ENCODE measurements at places on chromosomes 13 and 19.

DNA sequence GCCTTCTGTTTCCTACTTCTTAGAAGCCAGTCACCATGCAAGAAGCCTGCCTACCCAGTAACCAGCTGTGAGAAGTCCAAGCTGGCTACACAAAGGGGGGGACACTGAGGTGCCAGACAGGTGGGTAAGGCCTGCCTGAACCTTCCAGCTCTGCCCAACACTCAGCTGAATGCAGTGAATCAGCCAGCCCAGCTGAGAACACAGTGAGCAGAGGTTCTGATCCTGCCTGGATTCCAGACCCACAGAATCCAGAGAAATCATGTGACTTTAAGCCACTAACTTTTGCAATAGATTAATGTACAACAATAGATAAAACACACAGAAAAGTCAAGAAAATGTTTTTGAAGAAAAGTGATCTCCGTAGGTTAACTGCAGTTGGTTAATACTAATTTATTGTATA lies 151.7 kb downstream of the EFNB2 start:
- DNase-seq, result peak; percentile 14

GRCh38 chr13:21538753-21539152 lies 65.2 kb downstream of the MICU2 start:
- DNase-seq, result no peak

DNA sequence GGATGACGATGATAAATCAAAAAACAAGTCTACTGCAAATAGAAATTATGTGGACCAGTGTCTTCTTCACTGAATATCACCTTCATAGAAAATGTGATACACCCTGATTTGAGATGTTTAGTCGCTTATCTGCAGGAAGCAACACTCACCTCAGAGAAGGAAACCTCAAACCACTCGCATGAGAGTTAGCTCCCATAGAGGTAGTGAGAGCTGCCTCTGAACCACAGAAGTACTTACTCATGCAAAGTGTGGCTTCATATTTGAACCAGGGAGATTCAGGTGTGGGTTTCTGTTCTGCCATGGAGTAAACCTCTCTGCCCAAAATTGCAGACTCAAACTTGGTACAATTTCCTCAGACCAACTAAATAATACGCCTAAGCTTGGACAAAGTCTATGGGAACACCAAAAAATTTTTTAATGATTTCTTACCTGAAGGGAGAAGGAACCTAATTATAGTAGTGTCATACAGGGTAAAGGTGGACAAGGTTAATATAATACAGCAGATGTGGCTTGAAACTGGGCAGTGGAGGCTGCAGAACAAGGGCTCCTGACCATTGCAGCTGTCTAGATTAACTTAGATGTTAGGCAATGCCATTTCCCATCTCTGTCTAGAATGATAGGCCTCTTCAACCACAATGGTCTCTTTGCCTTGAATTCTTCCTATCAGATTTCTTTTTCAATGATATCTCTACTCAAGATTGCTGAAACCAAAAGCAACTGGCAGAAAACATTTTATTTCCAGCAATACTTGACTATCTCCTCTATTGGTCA lies 29.6 kb upstream of the RCBTB2 start:
- DNase-seq, result no peak

DNA sequence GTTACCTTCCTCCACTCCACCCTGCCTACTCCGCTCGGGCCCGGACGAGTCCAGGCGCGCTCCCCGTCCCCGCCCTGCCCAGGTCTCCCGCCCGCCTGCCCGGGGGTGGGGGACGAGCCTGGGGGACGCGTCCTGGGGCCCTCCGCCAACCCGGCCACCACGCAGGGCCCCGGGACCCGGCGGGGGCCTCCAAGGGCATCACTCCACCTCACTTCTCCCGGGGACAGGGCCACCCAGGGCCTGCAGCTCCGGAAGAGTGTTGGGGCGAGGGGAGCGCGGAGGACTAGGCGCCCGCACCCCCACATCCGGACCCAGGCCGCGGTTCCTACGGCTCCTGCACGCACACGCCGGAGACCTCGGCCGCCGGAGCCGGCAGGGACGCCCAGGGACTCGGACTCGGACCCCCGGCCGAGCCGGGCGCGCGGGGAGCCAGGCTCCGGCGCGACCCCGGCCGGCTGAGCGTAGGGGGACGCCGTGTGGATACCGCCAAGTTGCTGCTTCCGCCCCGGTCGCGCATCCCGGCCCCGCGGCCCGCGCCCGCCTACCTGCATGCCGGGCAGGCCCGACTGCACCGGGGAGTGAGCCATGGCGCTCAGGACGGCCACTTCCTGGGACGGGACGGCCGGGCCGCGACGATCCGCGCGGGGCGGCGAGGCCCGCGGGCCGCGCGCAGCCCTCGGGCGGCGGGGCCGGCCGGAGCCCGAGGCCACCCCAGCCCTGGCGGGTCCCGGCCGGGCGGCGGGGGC lies 534 bp downstream of the STK24 start:
- peak; percentile 34 for DNase-seq

DNA sequence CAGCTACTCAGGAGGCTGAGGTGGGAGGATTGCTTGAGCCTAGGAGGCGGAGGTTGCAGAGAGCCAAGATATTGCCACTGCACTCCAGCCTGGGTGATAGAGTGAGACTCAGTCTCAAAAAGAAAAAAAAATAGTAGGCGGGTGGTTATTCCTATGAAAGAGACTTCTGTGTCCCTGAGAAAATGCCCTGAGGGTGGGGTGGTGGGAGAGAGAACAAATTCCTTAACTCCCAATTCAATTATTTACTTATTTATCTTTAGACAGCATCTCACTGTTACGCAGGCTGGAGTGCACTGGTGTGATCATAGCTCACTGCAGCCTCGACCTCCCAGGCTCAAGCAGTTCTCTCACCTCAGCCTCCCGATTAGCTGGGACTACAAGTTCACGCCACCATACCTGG lies 10.3 kb upstream of the EEF2 start:
- DNase-seq, result no peak

DNA sequence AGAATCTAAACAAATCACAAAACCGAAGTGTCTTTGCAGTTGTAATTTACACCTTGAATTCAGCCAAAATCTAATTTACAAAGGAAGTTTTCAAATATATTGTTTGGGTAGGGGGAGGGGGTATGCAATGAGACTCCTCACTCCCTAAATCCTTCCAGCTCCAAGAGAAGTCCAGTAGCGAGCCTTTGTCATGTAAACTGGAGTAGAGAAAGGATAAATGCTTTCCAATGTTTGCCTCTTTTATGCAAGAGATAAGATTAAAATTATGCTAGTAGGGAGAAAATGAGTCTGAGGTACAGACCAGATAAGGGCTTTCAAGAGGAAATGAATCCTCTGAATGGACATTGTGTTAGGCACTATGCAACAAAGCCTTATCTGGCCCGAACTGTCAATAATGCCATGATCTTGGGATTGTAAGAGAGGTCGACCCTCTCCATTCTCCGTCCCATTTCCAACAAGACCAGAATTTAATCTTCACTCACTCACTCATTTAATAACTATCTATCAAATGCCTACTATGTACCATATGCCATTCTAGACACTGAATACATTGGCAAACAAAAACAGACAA lies 199.2 kb downstream of the LACC1 start:
- no peak for DNase-seq

DNA sequence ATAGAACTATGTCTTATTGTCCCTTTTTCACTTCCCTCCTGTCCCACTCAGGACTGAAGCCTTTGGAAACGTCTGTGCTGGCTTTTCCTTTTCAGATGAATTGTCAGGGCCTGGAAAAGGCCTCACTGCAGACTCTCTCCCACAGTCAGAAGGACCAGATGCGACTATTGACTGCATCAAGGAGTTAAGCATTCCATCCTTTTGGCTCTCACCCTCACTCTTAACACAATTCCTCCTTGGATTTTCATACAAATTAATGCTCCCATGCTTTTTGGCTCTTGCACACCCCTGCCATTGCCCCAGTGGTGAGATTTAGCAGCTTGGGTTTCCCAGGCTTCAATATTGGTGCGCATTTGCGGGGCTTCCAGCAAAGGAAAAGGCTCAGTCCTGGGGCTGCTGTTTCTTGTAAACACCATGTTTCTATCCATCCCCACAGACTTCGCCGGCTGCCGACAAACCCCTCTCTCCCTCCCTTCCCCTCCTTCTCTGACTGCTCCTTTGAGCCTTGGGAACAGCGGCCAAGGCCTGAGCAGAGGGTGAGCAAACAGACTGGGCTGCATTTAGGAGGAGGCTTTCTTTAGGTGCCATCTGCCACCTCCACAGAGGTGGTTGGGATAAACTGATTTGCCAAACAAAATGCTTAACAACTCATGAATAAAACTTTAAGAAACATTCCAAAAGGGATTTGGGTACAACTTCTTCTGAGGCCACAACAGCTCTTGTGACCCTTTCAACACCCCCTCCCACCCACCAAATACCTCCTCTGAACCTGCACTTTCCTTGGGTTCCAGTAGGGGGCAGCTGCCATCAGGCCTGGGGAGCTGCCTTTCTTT lies 48.6 kb upstream of the PCDH8 start:
- peak; percentile 56 for DNase-seq

DNA sequence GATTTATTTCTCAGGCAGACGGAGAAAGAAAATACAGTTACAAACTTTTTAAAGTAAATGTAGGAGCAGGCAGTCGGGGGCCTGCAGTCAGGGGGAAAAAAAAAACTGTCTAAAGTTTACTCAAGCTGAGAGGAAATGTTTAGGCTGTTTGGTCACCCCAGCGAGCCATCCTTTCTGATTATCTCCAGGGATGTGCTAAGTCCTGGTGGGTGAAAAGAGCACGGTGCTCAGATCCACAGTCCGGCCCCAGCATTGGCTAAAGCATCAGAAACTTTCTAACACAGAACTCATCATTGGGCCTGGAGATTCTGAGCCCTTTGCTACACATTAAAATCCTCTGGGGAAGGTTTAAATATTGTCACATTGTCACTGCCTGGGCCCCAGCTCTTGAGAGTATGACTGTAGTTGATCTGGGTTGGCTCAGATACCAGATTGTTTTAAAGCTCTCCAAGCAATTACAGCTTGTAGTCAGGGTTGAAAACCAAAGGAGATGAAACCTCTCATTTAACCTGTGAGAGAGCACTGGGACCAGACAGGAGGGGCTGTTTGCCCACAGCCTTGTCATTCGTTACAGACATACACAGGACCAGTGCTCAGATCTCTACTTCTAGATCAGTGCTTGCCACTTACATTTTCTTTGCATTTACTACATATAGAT lies 131.1 kb upstream of the HTR2A start:
- DNase-seq, result no peak

DNA sequence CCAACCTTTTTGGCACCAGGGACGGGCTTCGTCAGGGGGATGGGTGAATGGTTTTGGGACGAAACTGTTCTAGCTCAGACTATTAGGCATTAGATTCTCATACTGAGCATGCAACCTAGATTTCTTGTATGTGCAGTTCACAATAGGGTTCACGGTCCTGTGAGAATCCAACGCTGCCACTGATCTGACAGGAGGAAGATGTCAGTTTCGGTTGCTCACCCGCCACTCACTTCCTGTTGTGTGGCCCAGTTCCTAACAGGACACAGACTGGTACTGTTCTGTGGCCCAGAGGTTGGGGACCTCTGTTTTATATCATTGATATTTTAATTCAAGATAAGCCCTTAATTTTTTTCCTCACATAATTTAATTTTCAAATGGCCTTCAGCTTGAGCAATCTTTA lies 26.7 kb upstream of the TDRD3 start:
- DNase-seq, result no peak

DNA sequence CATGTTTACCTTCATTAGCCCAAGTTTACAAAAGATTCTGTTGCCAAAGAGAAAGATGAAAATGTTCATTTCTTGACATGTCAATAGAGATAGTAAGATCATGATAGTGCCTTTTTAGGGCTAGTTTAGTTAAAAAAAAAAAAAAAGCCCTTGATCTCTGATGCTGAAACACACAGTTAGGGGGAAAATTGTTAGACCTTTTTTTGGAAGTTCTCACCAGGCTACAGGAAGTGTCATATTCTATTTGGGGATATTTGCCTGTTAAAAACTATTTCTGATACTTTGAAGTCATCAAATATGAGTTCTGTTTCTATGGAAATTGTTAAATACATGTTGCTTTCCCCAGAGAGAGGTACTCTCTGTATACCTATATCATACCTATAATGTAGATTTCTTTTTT lies 21.6 kb downstream of the SLAIN1 start:
- DNase-seq, result no peak

DNA sequence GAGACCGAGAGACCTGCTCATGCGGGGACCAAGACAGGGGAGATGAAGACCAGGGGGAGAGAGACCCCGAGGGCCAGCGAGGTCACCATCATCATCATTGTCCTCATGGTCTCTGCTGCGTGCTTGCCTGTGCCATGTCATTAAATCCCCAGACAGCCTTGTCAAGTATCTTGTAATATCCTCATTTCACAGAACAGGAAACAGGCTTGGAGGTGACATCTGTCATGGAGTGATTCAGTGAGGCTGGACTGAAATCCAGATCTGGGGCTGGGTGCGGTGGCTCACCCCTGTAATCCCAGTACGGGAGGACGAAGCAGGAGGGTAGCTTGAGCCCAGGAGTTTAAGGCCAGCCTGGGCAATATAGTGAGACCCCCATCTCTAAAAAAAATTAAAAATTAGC lies 5.9 kb upstream of the NANOS2 start:
- peak; percentile 53 for DNase-seq
